ENCODE measurements at places on chromosomes 6 and 20.

GRCh38 chr6:151891524-151891923 is 84.0 kb downstream of the ESR1 start:
- H3K27ac ChIP-seq: no peak overlapping the region
- no peaks in the 10 kb centered on the region for H3K27me3 ChIP-seq
- peaks cover 4% of the 10 kb centered on the region for H3K36me3 ChIP-seq
- DNase-seq: no peak
- H3K4me1 ChIP-seq: no peaks in the 10 kb centered on the region

GRCh38 chr20:50518270-50518721 is 8.1 kb downstream of the PTPN1 start:
- peak overlapping the region; percentile 83 for H3K4me3 ChIP-seq
- H3K27me3 ChIP-seq: no peaks in the 10 kb centered on the region
- no peak for DNase-seq

- H3K27me3 ChIP-seq: no peaks in the 10 kb centered on the region
- no peak overlapping the region for H3K27ac ChIP-seq
- peaks cover 45% of the 10 kb centered on the region for H3K4me1 ChIP-seq
- DNase-seq: no peak
Observed at GRCh38 chr20:51460569-51461265, 81.8 kb downstream of the NFATC2 start.

DNA sequence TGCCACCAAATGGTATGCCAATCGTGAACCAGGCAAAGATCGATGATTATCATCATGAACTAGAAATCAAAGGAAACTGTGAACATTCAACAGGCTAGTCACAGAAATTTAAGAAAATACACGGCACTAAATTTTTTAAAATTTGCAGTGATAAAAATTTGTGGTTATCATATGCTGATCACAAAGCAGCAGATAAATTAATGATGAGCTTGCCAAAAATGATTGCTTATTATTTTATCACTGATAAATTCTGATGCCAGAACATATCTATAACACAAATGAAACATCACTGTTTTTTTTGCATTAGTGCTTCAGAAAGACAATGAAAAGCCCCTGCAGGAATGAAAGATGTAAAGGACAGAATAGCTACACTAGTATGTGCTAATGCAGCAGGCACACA is 1413.2 kb upstream of the MAP3K7 start:
- no peak overlapping the region for H3K4me3 ChIP-seq
- no peaks in the 10 kb centered on the region for H3K4me1 ChIP-seq
- H3K27ac ChIP-seq: no peak overlapping the region
- no peaks in the 10 kb centered on the region for H3K36me3 ChIP-seq
- no peaks in the 10 kb centered on the region for H3K27me3 ChIP-seq

- no peaks in the 10 kb centered on the region for H3K36me3 ChIP-seq
- H3K27ac ChIP-seq: no peak overlapping the region
- peaks cover 58% of the 10 kb centered on the region for H3K27me3 ChIP-seq
- no peak for DNase-seq
- H3K4me3 ChIP-seq: peak overlapping the region; percentile 49
Observed at GRCh38 chr20:19758501-19759331, 658 bp downstream of the RIN2 start.

GRCh38 chr20:38460040-38460623 is 12.5 kb upstream of the RALGAPB start:
- no peaks in the 10 kb centered on the region for H3K4me1 ChIP-seq
- no peak overlapping the region for H3K4me3 ChIP-seq
- H3K27ac ChIP-seq: no peak overlapping the region
- no peak for DNase-seq
- no peaks in the 10 kb centered on the region for H3K36me3 ChIP-seq

DNA sequence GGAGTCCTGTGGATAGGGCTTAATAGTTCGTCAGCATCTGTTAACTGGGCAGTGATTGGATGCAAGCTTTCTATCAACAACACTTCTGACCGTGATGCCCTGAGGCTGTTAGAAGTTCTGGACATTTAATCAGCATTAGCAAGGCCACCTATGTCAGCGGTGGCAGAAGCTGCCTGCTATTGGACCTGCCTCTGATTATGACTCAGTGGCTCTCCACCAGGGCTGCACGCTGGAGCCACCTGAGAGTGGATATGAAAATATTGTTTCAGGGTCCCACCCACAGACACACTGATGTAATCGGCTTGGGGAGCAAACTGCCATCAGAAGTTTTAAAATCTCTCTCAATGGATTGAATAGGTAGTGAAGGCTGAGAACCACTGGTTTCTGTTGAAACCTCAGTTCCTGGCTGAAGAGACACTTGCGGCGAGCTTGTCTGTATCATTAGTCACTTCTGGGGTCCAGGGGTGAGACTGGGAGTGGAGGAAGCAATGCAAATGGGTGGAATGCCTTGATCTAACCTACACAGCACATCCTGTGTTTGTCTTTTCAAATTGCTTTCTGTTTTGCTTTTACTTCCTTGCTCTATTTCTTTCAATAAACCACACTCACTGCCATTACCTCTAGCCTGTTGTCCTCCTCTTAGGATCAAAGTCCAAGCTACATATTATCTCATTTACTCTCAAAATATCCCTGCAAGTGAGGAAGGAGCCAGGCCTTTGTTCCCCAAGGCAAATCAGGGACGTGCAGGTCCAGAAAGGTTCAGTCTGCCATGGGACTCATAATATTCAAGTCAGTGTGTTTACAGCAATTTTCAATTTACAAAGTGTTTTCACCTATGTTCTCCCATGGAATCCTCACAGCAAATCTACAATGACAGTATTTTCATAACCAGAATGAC is 4.2 kb downstream of the CLIC5 start:
- H3K27ac ChIP-seq: peak overlapping the region; percentile 83
- no peaks in the 10 kb centered on the region for H3K36me3 ChIP-seq
- DNase-seq: peak; percentile 77
- H3K4me1 ChIP-seq: peaks cover 51% of the 10 kb centered on the region
- peak overlapping the region; percentile 36 for H3K4me3 ChIP-seq

GRCh38 chr6:41536795-41537758 is 9.1 kb upstream of the FOXP4 start:
- H3K4me3 ChIP-seq: no peak overlapping the region
- H3K4me1 ChIP-seq: peaks cover 38% of the 10 kb centered on the region
- peaks cover 63% of the 10 kb centered on the region for H3K27me3 ChIP-seq
- H3K27ac ChIP-seq: no peak overlapping the region

- H3K4me1 ChIP-seq: no peaks in the 10 kb centered on the region
- H3K4me3 ChIP-seq: no peak overlapping the region
- no peak overlapping the region for H3K27ac ChIP-seq
- H3K27me3 ChIP-seq: no peaks in the 10 kb centered on the region
- no peaks in the 10 kb centered on the region for H3K36me3 ChIP-seq
Observed at GRCh38 chr20:39855056-39855455, 834.0 kb downstream of the MAFB start.

DNA sequence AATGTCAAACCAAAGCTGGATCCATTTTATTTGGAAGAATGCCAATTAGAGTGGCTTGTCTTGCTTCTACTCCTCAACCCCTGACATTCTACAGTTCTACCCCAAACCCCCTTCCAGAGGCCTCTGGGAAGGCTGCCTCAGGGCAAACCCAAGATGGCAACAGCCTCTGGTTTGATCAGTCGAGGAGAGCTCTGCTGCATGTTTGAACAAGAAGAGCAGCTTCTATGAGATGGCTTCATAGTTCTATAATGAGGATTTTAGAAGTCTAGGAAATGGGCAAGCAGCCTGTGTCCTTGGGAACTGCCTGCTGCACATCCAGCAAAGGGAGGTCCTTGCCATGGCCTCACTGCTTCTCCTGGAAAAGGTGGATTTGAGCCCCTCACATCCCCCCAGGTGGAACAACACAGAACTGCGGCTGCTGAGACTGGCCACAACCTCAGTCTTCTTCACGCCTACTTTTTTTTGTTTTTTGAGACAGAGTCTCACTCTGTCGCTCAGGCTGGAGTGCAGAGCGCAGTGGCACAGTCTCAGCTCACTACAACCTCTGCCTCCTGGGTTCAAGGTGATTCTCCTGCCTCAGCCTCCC is 37.9 kb downstream of the ZC3H12D start:
- peaks cover 31% of the 10 kb centered on the region for H3K4me1 ChIP-seq
- H3K27me3 ChIP-seq: no peaks in the 10 kb centered on the region
- H3K27ac ChIP-seq: peak overlapping the region; percentile 75
- DNase-seq: no peak

GRCh38 chr6:88761237-88762031 is 202.0 kb downstream of the RNGTT start:
- H3K27ac ChIP-seq: peak overlapping the region; percentile 77
- H3K4me1 ChIP-seq: peaks cover 7% of the 10 kb centered on the region
- no peak for DNase-seq
- peak overlapping the region; percentile 40 for H3K4me3 ChIP-seq
- no peaks in the 10 kb centered on the region for H3K27me3 ChIP-seq

DNA sequence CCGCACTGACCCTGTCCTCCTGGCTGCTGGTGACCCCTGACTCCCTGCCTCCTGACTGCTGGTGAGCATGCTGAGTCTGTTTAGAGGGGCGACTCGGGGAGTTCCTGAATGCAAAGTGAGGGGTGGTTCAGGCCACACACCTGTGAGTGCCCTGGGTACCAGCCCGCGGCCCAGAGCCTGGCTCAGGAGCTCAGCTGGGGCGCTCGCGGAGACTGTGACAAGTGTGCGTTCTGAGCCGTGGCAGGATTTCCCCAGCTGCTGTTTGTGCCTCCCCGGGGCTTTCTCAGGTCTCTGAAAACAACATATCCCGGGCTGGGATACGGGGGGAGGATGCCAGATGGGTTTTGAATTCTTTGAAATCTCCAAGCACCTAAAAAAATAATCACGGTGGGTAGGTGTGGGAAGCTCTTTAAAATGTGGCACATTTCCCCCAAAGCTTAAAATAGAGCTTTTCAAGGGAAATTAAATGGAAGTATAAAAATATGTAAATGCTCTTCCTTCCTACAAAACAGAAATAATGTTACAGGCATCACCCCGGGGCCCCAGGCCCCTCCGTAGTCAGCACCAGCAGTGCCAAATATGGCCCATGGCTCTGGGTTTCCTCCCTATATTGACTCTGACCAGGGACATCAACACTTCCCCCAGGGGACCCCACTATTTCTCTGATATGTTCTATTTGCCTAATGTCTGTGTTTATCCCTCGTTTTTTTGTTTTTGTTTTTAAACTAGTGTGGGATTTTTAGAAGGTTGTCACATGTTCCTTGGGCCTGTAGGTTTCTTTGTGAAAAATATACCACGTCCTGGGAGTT is 49.9 kb upstream of the TAGAP start:
- H3K36me3 ChIP-seq: no peaks in the 10 kb centered on the region
- H3K4me1 ChIP-seq: peaks cover 99% of the 10 kb centered on the region
- DNase-seq: peak; percentile 76
- no peaks in the 10 kb centered on the region for H3K27me3 ChIP-seq

DNA sequence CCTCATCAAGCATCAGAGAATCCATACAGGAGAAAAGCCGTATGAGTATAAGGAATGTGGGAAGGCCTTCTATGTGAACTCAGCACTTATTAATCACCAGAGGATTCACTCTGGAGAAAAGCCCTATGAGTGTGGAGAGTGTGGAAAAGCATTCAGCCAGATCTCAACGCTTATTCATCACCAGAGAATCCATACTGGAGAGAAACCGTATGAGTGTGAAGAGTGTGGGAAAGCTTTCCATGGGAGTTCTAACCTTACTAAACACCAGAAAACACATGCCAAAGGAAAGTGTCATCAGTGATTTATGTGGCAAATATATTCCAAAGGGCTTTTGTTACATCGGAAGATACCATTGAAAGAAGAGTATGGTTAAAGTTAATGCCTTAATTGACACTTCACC is 25.4 kb downstream of the ZKSCAN8 start:
- no peaks in the 10 kb centered on the region for H3K27me3 ChIP-seq
- H3K4me3 ChIP-seq: no peak overlapping the region
- no peak for DNase-seq
- H3K4me1 ChIP-seq: peaks cover 4% of the 10 kb centered on the region

DNA sequence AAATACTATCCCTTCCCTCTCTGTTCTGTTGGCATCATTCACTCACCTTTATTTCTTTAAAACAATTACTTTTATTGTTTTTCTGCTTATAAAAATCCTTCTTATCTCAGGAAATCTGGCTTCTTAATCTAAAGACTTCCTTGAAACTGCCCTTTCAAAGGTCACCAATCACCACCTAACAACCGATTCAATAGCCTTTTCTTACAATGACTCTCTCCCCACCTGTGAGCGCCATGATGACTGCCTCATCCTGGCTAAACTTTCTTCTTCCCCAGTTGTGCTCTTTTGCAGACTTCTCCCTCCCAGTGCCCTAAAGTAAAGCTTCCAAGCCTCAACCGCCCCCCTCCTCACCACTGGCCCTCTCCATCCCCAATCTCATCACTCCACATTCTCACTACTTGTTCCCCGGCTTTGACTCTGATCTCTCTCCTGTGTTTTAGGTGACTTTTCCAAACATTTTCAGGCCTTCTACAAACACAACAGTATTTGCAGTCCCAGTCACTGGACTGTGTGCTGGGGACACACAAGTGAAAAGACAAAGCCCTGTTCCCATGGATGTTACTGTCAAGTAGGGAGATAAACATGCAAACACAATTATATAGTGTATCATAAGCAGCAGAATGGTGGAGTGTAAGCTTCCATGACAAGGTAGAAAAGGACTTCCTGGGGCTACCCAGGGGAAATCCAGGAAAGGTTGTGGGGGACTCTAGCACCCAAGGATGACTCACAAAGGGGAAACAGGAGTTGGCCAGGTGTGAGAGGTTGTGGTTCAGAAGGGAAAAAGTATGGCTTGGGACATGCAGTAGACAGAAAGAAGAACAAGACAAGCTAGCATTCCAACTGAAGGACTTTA is 12.8 kb downstream of the NHSL1 start:
- no peak overlapping the region for H3K4me3 ChIP-seq
- no peaks in the 10 kb centered on the region for H3K4me1 ChIP-seq
- DNase-seq: no peak
- H3K36me3 ChIP-seq: no peaks in the 10 kb centered on the region
- H3K27ac ChIP-seq: no peak overlapping the region
- H3K27me3 ChIP-seq: no peaks in the 10 kb centered on the region

DNA sequence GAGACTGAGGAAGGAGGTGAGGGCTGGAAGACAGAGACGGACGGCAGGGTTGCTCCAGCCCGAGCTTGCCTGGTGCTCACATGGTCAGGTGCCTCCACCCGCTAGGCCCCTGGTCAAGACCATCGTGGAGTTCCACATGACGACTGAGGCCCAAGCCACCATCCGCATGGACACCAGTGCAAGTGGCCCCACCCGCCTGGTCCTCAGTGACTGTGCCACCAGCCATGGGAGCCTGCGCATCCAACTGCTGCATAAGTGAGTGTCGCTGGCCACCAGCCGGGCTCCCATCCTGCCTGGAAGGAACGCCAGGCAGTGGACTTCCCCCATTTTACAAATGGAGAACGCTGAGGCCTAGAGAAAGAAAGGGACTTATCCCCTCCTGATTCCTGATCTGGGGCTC is 7.8 kb downstream of the BPIFB1 start:
- peaks cover 10% of the 10 kb centered on the region for H3K27me3 ChIP-seq
- no peaks in the 10 kb centered on the region for H3K4me1 ChIP-seq
- no peak for DNase-seq
- H3K4me3 ChIP-seq: no peak overlapping the region
- H3K27ac ChIP-seq: no peak overlapping the region

DNA sequence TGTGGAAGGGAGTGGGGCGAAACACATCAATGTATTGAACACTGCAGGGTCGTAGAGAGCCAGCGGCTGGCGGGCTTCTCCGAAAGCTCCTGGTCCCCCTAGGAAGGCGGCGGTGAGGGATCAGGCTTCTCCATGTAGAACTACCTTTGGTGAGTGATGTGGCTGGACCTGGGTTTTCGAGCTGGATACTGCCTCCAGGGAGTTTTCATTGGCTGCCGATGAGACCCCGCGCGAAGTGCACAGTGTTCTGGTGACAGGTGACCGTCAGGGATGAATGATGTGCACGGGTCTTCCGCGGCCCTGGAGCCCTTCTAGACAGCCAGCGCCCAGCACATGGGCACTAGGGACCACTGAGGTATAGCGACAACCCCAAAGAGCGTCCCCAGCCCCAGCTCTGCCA is 16.4 kb downstream of the ABT1 start:
- no peak for DNase-seq
- peaks cover 2% of the 10 kb centered on the region for H3K36me3 ChIP-seq
- H3K4me3 ChIP-seq: peak overlapping the region; percentile 84
- H3K27me3 ChIP-seq: peaks cover 49% of the 10 kb centered on the region

Data from activated T-cell treated with anti-CD3 and anti-CD28 coated beads, Interleukin-2, amount 50 U/mL, for 72 hours (primary cell).